Epithelial cell of proximal tubule (primary cell): ENCODE measurements at places on chromosomes 2 and 18. TPM values are rescaled to one million over a fixed set of nuclear protein-coding genes. Genes with fewer than 3 reads are reported as not detected.

GRCh38 chr2:158693476-158693875 lies 101.6 kb upstream of the DAPL1 start:
- DNase-seq: no peak

GRCh38 chr18:75875559-75875958 lies 448.1 kb upstream of the SMIM21 start:
- DNase-seq: no peak

- peak; percentile 38 for DNase-seq
Observed at GRCh38 chr18:68779169-68779568, 18.7 kb upstream of the CCDC102B start.

DNA sequence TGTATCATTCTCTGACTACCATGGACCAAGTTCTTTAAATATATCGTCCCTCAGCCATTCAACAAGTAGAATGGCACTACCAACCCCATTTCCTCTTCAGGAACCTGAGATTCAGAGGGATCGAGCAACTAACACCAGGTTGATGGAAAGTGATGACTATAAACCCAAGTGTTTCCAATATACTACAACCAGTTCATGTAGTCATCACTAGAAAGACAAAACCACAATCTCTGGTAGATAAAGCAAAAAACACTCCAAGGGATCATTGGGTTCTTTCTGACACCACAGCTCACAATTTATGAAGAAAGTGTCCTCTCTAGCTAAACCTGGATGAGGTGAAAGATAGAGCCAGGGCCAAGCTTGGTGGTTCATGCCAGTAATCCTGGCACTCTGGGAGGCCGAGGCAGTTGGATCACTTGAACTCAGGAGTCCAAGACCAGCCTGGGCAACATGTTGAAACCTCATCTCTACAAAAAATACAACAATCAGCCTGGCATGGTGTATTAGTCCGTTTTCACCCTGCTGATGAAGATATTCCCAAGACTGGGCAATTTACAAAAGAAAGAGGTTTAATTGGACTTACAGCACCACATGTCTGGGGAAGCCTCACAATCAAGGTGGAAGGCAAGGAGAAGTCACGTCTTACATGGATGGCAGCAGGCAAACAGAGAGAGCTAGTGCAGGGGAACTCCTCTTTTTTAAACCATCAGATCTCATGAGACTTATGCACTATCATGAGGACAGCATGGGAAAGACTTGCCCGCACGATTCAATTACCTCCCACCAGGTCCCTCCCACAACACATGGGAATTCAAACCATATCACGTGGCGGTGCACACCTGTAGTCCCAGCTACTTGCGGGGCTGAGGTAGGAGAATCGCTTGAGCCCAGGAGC lies 2.2 kb downstream of the CD226 start:
- no peak for DNase-seq

DNA sequence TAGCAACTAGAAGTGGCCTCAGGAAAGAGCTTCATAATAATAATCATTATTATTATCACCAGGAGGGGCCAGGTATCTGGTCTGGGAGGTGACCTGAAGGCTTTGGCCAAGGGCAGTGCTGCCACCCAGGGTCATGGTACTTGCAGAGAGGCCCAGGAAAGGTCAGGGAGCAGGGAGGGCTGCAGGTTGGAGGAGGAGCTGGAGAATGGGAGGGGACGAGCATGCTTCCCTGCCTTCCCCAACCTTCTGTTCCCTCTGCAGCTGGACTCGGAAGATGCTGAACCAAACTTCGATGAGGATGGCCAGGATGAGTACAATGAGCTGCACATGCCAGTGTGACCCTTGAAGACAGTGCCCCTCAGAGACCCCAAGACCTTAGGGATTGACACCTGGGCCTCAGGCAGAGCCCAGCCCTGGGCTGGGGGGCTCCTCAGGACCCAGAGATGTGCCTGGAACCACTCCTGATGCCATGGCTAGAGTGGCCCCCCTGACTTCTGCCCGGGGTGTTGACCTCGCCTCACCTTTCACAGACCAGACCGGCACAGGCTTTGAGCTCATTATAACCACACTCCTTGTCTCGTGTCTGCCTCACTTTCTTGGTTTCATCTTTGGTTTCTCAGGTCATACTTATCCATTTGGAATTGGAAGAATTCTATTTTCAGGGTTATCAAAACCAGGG lies 14.1 kb downstream of the SLC4A3 start:
- DNase-seq: no peak

- no peak for DNase-seq
Observed at GRCh38 chr2:28054916-28055315, 164.4 kb downstream of the BABAM2 start.

DNA sequence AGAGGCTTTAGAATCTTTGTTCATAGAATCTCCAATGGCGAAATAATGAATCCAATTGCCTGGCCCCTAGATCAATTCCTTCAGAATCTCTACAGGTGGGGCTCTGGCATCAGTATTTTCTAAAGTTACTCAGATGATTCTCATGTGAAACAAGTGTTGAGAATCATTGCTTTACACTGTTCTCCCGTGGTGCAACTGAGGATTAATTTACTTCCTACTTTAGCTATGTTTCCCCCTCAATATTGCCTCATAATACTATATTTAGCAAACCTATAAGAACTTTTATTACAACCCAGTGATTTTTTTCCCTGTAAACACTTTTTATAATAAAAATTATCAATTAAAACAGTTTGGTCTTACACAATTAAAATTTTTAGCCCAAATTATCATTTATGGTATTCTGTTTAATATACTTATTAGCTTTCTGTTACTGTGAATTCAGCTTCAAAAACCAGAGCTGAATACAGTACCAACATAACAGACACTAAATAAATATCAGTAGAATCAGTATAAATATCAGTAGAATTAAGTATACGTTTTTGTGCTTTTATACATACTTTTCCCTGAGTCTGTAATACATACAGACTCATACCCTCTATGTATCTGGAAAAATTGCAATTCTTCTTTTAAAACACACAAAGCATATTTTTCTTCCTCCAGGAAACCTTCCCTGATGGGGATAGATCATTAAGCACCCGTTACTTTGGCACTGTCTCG lies 20.8 kb downstream of the SLC38A11 start:
- no peak for DNase-seq

The SERPINB3 gene
- total RNA-seq: 0.12 TPM in 1 of 2 replicates, not detected in the other

The PTPRN gene
- 0.75 and 1.0 TPM in 2 replicates for total RNA-seq

The NTSR2 gene
- not detected in 2 replicates for total RNA-seq
